Psoas muscle (tissue), 8 donors: ENCODE measurements at places on chromosomes 3 and 15. TPM values are rescaled to one million over a fixed set of nuclear protein-coding genes. Genes with fewer than 3 reads are reported as not detected.

GRCh38 chr3:108552267-108553159 lies 36.7 kb downstream of the CIP2A start:
- no peaks in the 10 kb centered on the region for H3K27me3 ChIP-seq
- H3K4me1 ChIP-seq = no peaks in the 10 kb centered on the region
- H3K4me3 ChIP-seq = no peak overlapping the region
- no peak for DNase-seq

GRCh38 chr3:55143336-55143735 lies 215.5 kb upstream of the LRTM1 start:
- no peak overlapping the region for H3K27ac ChIP-seq
- no peaks in the 10 kb centered on the region for H3K27me3 ChIP-seq
- no peaks in the 10 kb centered on the region for H3K36me3 ChIP-seq
- no peaks in the 10 kb centered on the region for H3K4me1 ChIP-seq

GRCh38 chr3:36393563-36393962 lies 13.3 kb downstream of the STAC start:
- H3K4me1 ChIP-seq = no peaks in the 10 kb centered on the region
- H3K27me3 ChIP-seq = no peaks in the 10 kb centered on the region
- no peaks in the 10 kb centered on the region for H3K36me3 ChIP-seq
- H3K27ac ChIP-seq = no peak overlapping the region
- DNase-seq = no peak

DNA sequence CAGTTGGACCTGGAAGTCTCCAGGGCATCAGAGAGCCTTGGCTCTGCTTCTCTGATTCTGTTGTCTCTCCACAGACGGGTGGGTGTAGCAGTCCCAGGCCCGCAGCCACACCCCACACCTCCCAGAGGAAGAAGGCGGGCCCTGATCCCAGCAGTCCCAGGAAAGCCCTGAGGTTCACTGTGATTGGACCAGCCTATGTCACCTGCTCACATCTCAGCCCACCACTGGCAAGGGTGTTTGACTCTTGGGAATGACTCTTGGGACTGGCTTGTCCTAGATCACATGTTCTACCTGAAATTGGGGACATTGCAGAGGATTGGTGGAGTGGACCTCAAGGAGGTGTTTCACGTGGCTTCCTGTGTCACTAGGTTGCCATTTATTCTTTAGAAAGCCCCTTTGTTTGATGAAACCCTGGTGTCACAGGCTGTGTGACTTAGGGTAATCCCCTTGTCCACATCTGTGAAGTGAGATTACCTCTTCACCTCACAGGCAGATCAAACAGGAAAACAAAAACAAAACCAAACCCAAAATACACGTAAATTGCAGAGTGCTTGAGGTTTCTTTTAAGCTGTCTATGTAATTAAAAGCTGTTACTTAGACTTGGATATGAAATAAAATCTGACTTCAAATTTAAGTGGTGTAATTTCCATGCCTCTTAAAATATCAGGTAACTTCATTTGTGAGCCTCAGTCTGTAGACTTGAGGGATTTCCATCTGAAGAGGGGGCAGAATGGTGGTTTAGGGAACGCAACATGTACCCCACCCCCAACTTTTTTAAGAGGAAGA lies 26.7 kb downstream of the FLNB start:
- DNase-seq = no peak
- no peaks in the 10 kb centered on the region for H3K4me1 ChIP-seq
- no peaks in the 10 kb centered on the region for H3K36me3 ChIP-seq
- no peak overlapping the region for H3K4me3 ChIP-seq
- H3K27me3 ChIP-seq = no peaks in the 10 kb centered on the region
- no peak overlapping the region for H3K27ac ChIP-seq

- no peaks in the 10 kb centered on the region for H3K36me3 ChIP-seq
- peaks cover 2% of the 10 kb centered on the region for H3K27me3 ChIP-seq
- no peak overlapping the region for H3K27ac ChIP-seq
- H3K4me1 ChIP-seq = no peaks in the 10 kb centered on the region
Measured at GRCh38 chr3:8324747-8325146, 176.9 kb upstream of the LMCD1 start.

Gene EIF1B
- 205 TPM for polyA plus RNA-seq

GRCh38 chr15:68986322-68986721 lies 28.2 kb upstream of the NOX5 start:
- H3K27ac ChIP-seq = no peak overlapping the region
- DNase-seq = no peak
- no peak overlapping the region for H3K4me3 ChIP-seq
- no peaks in the 10 kb centered on the region for H3K4me1 ChIP-seq
- H3K36me3 ChIP-seq = no peaks in the 10 kb centered on the region
- no peaks in the 10 kb centered on the region for H3K27me3 ChIP-seq

- peak within 1 kb of the TSS; percentile 94 for H3K27ac ChIP-seq
- H3K36me3 ChIP-seq = no peaks in the 10 kb centered on the region
- H3K4me1 ChIP-seq = peaks cover 30% of the 10 kb centered on the region
- peak; percentile 93 for DNase-seq
Measured at GRCh38 chr3:191328962-191329653, at the start of gene CCDC50. CCDC50 (plus strand) TSS chr3:191329394; CDS start chr3:191329675, 281 bp downstream.

- H3K4me3 ChIP-seq = peak overlapping the region; percentile 58
- DNase-seq = no peak
- H3K27ac ChIP-seq = no peak overlapping the region
- no peaks in the 10 kb centered on the region for H3K36me3 ChIP-seq
- H3K4me1 ChIP-seq = no peaks in the 10 kb centered on the region
Measured at GRCh38 chr3:21750080-21750696, 822 bp downstream of the ZNF385D start.

GRCh38 chr15:60960517-60960916 lies 268.6 kb downstream of the RORA start:
- peaks cover 34% of the 10 kb centered on the region for H3K4me1 ChIP-seq
- no peak overlapping the region for H3K4me3 ChIP-seq
- H3K27me3 ChIP-seq = no peaks in the 10 kb centered on the region
- no peak overlapping the region for H3K27ac ChIP-seq
- DNase-seq = no peak

GRCh38 chr15:66830358-66830757 lies 128.3 kb downstream of the SMAD6 start:
- no peaks in the 10 kb centered on the region for H3K4me1 ChIP-seq
- no peak for DNase-seq
- H3K36me3 ChIP-seq = no peaks in the 10 kb centered on the region
- no peaks in the 10 kb centered on the region for H3K27me3 ChIP-seq
- no peak overlapping the region for H3K27ac ChIP-seq

- H3K27ac ChIP-seq = no peak overlapping the region
- H3K27me3 ChIP-seq = no peaks in the 10 kb centered on the region
- no peak overlapping the region for H3K4me3 ChIP-seq
Measured at GRCh38 chr3:12489368-12489767, 5.1 kb downstream of the TSEN2 start.

GRCh38 chr15:89444241-89445225 lies 51.9 kb downstream of the RHCG start:
- H3K36me3 ChIP-seq = no peaks in the 10 kb centered on the region
- DNase-seq = no peak
- H3K4me1 ChIP-seq = no peaks in the 10 kb centered on the region
- H3K27me3 ChIP-seq = no peaks in the 10 kb centered on the region
- no peak overlapping the region for H3K4me3 ChIP-seq
- H3K27ac ChIP-seq = no peak overlapping the region

DNA sequence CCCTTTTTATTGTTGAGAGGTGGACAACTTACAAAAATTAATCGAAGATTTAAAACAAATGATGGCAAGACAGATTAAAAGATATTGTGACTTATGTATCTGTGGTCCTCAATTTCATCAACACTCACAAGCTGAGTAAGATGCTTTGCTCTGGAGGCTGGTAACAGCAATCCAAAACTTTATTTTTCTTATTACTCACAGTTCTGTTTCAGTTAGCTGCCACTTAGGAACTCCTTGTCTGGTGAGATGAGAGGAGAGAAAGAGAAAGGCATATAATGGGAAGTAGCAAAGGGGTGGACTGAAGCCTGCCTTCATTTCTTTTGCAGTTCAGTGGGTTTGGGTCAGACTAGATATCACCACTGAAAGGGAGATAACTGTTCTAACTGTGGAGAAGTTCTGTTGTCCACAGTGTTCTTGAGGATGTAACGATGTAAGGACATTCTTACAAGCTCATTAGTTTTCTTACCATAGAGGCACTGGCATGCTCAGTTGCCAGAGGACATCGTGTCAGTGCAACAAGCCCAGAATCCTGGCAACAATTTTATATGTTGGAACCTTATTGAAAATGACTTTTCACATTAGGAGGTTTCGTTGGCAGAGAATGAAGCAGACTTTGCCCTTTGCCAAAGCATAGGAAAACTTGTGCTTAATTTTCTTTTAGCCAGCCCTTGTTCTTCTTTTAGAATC lies 93.6 kb downstream of the PLCL2 start:
- no peaks in the 10 kb centered on the region for H3K36me3 ChIP-seq
- peaks cover 31% of the 10 kb centered on the region for H3K4me1 ChIP-seq
- no peak overlapping the region for H3K4me3 ChIP-seq
- H3K27ac ChIP-seq = no peak overlapping the region

Gene CD200R1
- 0.09 TPM for polyA plus RNA-seq

GRCh38 chr15:51774916-51775315 lies 23.5 kb downstream of the TMOD2 start:
- DNase-seq = no peak
- H3K4me1 ChIP-seq = no peaks in the 10 kb centered on the region
- no peaks in the 10 kb centered on the region for H3K27me3 ChIP-seq
- H3K27ac ChIP-seq = no peak overlapping the region
- no peak overlapping the region for H3K4me3 ChIP-seq

DNA sequence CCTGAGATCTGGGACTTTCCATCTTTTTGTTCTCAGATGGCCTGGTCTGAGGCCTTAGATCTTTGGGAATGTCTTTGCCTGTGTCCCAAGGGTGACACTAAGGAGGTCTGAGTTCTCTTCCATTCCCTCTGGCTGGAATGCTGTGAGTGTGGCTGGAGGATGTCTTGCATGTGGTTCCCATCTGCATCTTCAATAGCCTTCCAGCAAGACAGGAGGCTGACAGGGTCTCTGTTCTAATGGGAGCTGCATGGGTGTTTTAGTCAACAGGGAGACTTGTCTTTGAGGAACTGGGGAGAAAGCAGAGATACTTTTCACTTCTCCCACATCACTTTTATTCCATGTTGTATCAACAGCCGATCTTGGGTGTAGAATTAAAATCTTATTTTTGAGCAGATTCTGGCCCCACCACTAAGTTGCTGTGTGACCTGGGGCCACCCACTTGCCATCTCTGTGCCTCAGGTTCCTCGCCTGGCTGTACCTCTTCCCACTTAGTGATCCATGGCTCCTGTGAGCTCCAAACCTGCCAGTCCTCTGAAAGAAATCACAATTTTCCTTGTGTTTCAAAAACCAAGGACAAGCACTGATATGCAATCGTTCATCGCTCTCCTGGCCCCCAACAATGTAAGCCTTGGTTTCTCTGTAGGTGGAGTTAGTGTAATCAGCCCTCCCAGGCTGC lies 75.2 kb downstream of the LSM3 start:
- no peak overlapping the region for H3K27ac ChIP-seq
- no peak for DNase-seq
- no peaks in the 10 kb centered on the region for H3K27me3 ChIP-seq

Gene RBSN
- polyA plus RNA-seq = 10.7 TPM

GRCh38 chr3:105722943-105723556 lies 145.8 kb downstream of the CBLB start:
- no peak overlapping the region for H3K4me3 ChIP-seq
- H3K4me1 ChIP-seq = no peaks in the 10 kb centered on the region
- no peak overlapping the region for H3K27ac ChIP-seq
- H3K27me3 ChIP-seq = no peaks in the 10 kb centered on the region
- peaks cover 35% of the 10 kb centered on the region for H3K36me3 ChIP-seq

GRCh38 chr3:24047513-24047912 lies 102.4 kb downstream of the NR1D2 start:
- no peak for DNase-seq
- H3K4me3 ChIP-seq = no peak overlapping the region
- no peaks in the 10 kb centered on the region for H3K27me3 ChIP-seq
- no peaks in the 10 kb centered on the region for H3K4me1 ChIP-seq
- no peaks in the 10 kb centered on the region for H3K36me3 ChIP-seq

DNA sequence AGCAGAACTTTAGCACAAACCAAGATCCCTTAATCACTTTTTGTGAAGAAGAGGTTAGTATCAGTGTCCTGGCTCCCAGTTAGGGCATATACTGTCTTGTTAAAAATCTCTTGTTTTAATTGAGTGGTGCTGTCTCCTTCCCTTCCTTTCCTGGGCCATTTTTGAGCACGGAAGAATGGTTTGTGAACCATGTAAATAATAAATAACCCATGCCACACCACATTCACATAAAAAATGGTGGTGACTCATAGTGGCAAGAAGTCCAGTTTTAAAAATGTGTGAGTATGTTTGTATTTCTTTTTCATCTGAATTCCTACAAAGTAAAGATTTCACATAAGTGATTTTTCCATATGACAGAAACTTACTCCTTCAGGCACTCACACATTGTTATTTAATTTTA lies 59.1 kb upstream of the SPRED1 start:
- H3K4me3 ChIP-seq = no peak overlapping the region
- DNase-seq = no peak
- no peaks in the 10 kb centered on the region for H3K36me3 ChIP-seq

- H3K4me1 ChIP-seq = peaks cover 96% of the 10 kb centered on the region
- peak overlapping the region; percentile 44 for H3K4me3 ChIP-seq
- peak overlapping the region; percentile 78 for H3K27ac ChIP-seq
Measured at GRCh38 chr3:152317956-152318355, 49.2 kb downstream of the MBNL1 start.

- H3K4me3 ChIP-seq = no peak overlapping the region
- DNase-seq = no peak
- no peaks in the 10 kb centered on the region for H3K36me3 ChIP-seq
- no peaks in the 10 kb centered on the region for H3K4me1 ChIP-seq
Measured at GRCh38 chr15:50162969-50163718, 18.9 kb upstream of the SLC27A2 start.

DNA sequence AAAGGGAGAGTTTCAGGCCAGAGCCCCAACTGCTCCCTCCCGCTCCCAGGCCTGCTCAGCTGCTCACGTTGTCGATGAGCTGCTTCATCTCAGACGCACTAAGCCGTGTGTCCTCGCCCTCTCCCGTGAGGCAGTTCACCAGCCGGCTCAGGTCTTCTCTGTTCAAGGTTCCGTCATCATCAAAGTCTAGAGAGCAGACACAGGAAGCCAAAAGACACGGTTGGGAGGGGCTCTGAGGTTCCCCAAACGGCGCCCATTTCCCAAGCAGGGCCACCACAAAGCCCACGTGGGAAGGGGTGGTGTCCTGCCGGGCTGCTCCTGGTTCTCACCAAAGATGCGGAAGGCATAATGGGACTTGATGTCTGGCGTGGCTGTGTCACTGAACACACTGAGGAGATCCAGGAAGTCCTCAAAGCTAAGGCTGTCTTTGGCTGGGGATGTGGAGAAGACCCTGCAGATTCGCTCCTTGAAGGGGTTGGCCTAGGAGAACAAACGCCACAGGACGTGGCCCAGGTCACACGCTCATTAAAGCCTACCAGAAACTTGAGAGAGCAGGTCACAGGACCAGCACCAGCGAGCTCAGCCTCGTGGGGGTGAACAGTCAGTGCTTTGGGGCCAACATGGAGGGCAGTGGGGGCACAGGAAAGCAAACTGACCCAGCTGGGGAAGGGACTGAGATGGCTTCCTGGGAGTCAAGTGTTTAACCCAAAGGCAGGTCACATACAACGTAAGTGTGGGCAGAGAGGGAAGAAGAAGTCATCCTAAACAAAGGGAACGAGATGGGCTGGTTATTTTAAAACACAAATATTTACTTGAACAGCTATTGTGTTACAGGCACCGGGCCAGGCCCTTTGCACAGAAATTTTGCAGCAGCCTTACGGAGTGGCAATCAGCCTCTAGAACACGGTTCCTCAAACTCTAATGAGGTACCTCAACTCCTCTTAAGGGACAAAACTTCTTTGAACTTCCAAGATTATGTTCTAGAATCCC lies 2.4 kb downstream of the CIB1 start:
- H3K27ac ChIP-seq = peak overlapping the region; percentile 60
- no peak for DNase-seq
- no peaks in the 10 kb centered on the region for H3K27me3 ChIP-seq
- H3K4me3 ChIP-seq = no peak overlapping the region
- H3K4me1 ChIP-seq = peaks cover 39% of the 10 kb centered on the region
- H3K36me3 ChIP-seq = peaks cover 4% of the 10 kb centered on the region

- peak overlapping the region; percentile 19 for H3K4me3 ChIP-seq
- no peaks in the 10 kb centered on the region for H3K36me3 ChIP-seq
- H3K27ac ChIP-seq = no peak overlapping the region
Measured at GRCh38 chr3:124565013-124565412, 165.2 kb upstream of the UMPS start.
